Ovary (tissue), 10 donors: ENCODE measurements at places on chromosomes 3 and 15.

- no peak for DNase-seq
- no peaks in the 10 kb centered on the region for H3K36me3 ChIP-seq
- no peak overlapping the region for H3K27ac ChIP-seq
- H3K4me3 ChIP-seq, result no peak overlapping the region
- no peaks in the 10 kb centered on the region for H3K27me3 ChIP-seq
These were observed 162.8 kb downstream of the CGGBP1 start for GRCh38 chr3:87895983-87896382.

DNA sequence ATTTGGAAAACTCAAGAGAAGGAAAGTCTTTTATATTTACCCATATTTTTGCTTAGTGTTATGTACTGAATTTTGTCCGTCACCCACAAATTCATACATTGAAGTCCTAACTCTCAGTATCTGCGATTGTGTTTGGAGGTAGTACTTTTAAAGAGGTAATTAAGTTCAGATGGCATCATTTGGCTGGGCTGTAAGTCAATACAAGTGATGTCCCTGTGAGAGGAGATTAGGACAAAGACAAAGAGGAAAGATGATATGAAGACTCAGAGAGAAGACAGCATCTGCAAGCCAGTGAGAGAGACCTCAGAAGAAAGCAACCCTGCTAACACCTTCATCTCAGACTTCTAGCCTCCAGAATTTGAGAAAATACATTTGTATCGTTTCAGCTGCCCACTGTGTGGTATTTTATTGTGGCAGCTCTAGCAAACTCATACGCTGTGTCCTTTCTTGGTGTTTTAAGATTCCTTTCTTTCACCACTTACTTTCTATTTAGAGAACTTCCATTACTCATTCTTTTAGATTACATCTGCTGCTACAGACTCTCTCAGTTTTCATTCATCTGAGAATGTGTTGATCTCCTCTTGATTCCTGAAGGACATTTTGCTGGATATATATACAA lies 17.0 kb downstream of the LRCH3 start:
- no peak overlapping the region for H3K4me3 ChIP-seq
- no peak overlapping the region for H3K27ac ChIP-seq
- DNase-seq, result no peak

DNA sequence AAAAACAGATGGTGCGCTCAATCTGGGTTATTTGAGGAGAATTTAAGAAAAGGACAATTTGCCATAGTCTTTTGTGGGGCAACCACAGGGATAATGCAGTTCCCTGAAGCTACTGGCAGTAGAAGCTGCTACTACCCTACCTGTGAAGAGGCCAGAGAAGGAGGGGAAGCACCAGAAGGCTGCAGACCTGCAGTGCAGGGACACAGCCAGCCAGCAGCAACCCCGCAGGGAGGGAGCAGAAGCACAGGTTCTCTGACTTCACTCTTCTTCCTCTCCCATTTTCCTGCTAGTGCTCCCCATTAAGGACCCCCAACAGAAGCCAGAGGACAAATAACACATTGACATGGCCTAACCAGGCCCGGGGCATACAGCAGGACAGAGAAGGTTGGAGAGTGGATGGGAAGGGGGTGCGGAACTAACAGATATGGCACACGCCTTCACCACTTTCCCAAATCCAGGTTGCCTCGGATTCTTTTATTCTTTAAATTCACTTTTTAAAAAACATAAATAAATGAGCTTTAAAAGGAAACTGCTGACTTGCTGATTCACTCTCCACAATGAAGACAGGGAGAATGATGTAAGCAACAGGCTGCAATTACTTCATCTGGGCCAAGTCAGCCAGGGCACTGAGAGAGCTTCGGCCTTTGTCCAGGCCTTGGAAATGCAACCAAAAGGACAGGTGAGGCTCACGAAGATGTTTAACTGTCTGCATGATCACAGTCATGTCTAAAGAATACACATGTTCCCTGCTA lies 30.1 kb downstream of the POPDC2 start:
- peak; percentile 55 for DNase-seq
- H3K36me3 ChIP-seq, result no peaks in the 10 kb centered on the region
- H3K4me1 ChIP-seq, result peaks cover 14% of the 10 kb centered on the region
- H3K4me3 ChIP-seq, result no peak overlapping the region
- H3K27me3 ChIP-seq, result no peaks in the 10 kb centered on the region
- H3K27ac ChIP-seq, result no peak overlapping the region

GRCh38 chr3:123695731-123696640 lies 111.1 kb upstream of the HACD2 start:
- peak overlapping the region; percentile 74 for H3K4me3 ChIP-seq
- H3K27ac ChIP-seq, result no peak overlapping the region
- no peaks in the 10 kb centered on the region for H3K36me3 ChIP-seq
- no peak for DNase-seq

DNA sequence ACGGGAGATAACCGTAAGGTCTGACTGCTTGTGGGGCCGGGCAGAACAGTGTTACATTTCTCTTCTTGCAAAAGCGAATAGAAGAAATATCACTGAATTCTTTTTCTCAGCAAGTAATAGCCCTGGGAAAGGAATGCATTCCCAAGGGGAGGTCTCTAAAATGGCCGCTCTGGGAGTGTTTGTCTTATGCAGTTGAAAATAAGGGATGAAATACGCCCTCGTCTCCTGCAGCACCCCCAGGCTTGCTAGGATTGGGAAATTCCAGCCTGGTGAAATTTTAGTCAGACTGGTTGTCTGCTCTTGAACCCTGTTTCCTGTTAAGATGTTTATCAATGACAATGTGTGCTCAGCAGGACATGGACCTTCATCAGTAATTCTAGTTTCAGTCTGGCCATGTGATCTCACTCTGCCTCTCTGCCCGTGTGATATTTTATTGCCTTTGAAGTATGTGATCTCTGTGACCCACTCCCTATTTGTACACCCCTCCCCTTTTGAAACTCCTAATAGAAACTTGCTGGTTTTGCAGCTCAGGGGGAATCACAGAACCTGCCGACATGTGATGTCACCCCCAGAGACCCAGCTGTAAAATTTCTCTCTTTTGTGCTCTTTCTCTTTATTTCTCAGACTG lies 715.6 kb downstream of the ROBO1 start:
- H3K4me1 ChIP-seq, result no peaks in the 10 kb centered on the region
- no peak overlapping the region for H3K4me3 ChIP-seq
- DNase-seq, result no peak
- no peaks in the 10 kb centered on the region for H3K27me3 ChIP-seq
- H3K27ac ChIP-seq, result no peak overlapping the region

GRCh38 chr3:81558106-81558505 lies 203.3 kb downstream of the GBE1 start:
- no peak for DNase-seq
- H3K4me3 ChIP-seq, result no peak overlapping the region
- H3K4me1 ChIP-seq, result peaks cover 3% of the 10 kb centered on the region
- H3K27ac ChIP-seq, result no peak overlapping the region
- no peaks in the 10 kb centered on the region for H3K27me3 ChIP-seq
